Fibroblast of skin of scalp (primary cell): ENCODE measurements at places on chromosomes 7 and 10.

DNA sequence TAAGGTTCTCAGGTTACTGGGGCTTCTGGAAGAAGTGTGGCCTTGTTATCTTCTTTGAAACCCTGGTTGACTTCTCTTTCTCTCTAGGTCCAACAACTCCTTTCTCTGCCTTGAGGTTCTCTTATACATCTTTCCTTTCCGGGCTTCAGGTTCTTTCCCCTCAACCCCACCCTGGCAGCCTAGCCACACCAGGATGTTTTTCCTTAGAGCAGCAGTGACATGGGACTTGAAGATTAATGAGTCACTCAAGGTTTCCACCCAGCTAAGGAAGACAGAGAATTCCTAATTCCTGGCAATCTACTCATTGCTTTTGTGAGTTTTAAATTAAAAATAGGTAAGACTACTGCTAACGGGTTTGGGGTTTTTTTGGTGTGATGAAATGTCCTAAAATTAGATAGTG lies 121.8 kb upstream of the HPS1 start:
- no peak for DNase-seq

DNA sequence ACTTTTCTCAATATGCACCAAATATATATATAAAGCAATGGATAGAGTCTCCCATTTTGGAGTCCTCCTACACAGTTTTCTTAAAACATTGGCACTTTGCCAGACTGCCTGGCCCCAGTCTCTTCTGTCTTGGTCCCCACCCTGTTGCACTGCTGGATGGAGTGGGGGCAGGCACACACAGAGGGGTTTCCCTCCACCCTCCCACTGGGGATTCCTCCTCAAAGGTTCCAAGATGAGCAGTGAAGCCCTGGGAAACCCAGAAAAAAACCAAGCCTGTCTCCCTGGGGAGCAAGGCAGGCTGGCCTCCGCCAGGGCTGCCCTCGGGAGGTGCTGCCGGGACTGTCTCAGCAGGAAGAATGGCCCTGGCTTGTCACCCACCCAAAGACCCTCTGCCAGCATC lies 68.0 kb downstream of the SH3PXD2A start:
- DNase-seq = no peak

GRCh38 chr10:110863361-110863760 lies 8.4 kb upstream of the PDCD4 start:
- DNase-seq = no peak

GRCh38 chr10:102906507-102906906 lies 11.6 kb upstream of the CNNM2 start:
- DNase-seq = no peak

- peak; percentile 97 for DNase-seq
Measured at GRCh38 chr10:89351780-89352597, 24.2 kb downstream of the IFIT3 start.

- no peak for DNase-seq
Measured at GRCh38 chr7:106878748-106879439, 13.8 kb downstream of the PIK3CG start.

GRCh38 chr7:15925608-15926007 lies 239.1 kb upstream of the MEOX2 start:
- no peak for DNase-seq

- peak; percentile 57 for DNase-seq
Measured at GRCh38 chr7:131026297-131027000, 292.4 kb upstream of the KLF14 start.

GRCh38 chr7:95960706-95961244 lies 188.4 kb downstream of the DYNC1I1 start:
- no peak for DNase-seq

- no peak for DNase-seq
Measured at GRCh38 chr10:104032144-104032775, 53.4 kb downstream of the COL17A1 start.

DNA sequence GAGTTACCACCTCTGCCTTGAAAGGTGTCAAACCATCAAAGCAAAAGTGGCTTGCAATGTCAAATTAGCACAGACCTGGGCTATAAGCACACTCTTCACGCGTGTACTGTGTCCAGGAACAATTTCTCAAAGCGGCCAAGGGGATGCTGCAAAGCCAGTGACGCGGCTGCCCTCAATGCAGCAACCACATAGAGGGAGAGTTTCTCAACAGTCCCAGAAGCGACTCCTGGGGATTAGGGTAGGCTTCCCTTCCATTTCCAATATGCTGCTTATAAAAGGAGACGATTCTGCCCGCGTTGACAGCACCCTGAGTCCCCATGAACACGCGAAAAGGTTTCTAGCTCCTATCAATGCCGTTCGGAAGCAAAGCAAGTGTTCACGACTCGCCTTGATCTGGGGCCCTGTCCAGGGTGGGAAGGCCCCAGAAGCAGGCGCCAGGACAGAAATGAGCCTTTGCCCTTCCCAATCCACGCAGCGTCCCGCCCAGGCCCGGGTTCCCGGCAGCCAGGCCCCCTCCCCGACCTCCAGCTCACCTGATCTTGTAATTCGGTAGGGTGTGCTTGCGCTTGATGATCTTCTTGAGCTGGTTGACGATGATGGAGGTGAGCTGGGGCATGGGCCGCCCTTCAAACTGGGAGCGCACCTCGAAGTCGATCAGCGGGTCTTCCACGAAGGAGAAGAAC lies 1.3 kb downstream of the PDZD8 start:
- peak; percentile 58 for DNase-seq

DNA sequence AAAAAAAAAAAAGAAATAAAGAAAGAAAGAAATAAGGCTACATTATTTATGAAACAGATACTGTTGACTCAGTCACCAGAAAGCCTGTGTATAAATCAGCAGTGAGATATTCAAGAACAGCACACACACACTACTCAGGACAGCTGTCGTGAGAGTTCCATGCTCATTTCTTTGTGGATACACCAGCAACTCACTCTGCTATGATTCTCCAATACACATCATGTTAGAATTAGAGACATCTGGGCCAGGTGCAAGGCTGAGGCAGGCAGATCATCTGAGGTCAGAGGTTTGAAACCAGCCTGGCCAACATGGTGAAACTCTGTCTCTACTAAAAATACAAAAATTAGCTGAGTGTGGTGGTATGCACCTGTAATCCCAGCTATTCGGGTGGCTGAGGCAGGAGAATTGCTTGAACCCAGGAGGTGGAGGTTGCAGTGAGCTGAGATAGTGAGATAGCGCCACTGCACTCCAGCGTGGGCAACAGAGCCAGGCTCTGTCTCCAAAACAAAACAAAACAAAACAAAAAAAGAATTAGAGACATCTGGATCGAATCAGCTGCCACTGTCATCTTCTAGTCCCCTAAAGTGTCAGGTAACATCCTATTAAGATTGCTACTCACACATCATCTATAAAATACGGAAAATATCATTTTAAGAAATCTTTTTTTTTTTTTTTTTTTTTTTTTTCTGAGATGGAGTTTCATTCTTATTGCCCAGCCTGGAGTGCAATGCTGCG lies 11.2 kb upstream of the NUPR2 start:
- DNase-seq = no peak

- no peak for DNase-seq
Measured at GRCh38 chr7:95405800-95406199, 9.6 kb upstream of the PON3 start.

DNA sequence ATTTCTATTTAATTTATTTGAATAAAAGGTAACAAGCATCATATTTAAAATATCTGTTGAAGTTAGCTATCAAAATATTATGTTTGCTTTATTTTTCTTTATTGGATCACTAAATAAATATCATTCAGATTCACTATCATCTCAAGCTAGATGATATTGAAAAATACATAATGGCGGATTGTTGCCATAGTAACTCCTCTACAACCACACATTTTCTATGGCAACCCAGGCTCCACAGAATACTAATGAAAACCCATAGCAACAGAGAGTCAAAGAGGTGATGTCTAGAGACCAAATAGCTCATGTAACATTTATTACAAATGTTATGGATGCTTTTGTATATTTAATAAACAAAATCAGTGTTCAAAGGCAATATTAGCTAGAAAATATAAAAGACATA lies 148.9 kb upstream of the CDK1 start:
- no peak for DNase-seq

DNA sequence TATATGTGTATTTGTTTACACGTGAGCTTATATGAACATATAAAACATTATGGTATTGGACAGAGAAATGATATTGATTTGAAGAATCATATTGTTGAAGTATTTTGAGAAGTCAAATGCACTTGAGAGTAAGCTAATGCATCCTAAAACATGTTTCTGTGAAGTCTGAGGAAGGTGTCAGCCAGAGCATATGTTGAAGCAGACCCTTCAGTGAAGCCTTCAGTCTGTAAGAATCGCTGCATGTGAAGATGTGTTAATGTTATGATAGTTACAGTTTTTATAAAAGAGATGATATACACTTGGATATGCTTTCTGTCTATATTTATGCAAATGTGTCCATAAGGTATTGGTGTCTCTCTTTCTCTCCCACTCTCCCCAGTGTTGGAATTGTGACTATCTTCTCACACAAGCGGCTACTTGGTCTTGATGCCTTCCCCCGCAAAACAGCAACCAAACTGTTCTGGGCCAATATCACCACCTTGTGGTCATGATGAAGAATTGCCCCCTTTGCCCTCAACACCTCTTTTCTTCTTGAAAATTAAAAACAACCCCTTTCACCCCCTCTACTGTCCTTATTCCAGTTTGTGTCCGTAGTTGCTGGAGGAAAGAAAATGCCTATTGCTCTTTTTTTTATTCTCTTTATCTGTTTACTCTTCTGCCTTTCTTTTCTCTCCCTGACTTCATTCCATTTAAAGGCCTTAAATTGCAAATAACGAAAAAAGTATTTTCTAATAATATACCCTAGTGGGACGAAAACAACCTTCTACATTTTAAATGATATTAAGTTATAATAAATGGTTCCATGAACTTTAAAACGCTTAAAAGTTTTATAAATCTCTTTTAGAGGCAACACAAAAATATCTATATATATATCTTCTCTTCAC lies 64.9 kb downstream of the IKZF1 start:
- no peak for DNase-seq

DNA sequence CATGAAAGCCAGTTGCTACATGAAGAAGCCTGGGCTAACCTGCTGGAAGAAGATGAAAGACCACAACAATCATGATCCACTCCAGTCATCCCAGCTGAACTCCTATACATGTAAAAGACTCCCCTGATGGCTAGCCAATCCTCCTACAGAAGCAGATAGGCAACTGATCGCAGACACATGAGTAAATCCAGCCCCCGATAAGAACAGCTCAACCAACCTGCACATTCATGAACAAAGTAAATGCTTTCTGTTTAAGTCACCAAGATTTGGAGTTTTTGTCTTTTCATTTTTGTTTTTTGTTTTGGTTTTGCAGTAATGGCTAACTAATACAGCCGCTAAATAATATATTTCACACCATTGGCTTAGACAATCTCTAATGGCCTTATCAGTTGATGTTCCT lies 53.7 kb downstream of the PRLHR start:
- DNase-seq = no peak

DNA sequence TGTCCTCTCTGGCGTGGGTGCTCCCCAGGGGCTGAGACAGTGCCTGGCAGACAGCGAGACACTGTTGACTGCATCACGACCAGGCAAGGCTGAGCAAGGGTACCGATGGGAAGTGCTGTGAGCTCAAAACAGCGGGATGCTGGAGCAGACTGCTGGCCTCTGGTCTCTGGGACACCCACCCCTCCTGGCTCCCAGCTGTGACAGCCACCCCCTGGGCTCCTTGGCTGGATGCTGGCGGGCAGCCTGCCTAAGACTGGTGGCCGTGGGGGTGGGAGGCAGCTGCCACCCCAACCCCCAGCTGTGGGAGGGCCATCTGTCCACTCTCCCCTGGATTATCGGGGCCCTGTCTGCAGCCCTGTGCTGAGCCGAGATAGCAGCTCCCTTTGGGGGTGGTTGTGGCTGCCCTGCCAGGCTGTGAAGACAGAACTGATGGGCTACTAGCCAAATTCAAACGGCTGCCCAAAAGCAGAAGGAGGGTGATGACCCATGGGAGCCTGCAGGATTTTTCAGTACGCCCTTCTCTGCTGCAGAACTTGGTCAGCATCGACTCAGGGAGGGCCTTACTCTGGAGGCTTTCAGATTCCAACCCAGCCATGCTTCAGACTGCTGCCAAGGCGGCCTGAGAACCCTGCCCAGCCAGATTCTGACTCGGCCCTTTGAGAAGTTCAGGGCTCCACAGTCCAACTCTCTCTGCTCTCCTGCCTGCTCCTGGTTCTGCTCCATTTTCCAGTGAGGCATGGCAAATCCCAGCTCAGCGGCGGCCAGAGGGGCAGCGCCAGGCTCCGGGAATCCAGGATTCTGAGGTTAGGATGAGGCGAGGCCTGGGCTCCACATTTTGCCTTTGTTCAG lies 125.3 kb downstream of the NEURL1 start:
- no peak for DNase-seq

DNA sequence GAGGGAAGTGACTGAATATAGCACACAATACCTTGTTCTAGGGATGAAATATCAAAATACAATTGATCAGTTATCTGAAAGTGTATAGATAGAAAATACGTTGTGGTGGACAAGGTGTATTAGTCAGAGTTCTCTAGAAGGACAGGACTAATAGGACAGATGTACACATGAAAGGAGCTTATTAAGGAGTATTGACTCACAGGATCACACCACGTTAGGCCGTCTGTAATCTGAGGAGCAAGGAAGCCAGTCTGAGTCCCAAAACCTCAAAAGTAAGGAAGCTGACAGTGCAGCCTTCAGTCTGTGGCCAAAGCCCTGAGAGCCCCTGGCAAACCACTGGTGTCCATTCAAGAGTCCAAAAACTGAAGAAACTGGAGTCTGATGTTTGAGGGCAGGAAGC lies 406.1 kb downstream of the MDFIC start:
- no peak for DNase-seq

GRCh38 chr10:5951167-5951711 lies 26.1 kb downstream of the IL15RA start:
- DNase-seq = peak; percentile 41

DNA sequence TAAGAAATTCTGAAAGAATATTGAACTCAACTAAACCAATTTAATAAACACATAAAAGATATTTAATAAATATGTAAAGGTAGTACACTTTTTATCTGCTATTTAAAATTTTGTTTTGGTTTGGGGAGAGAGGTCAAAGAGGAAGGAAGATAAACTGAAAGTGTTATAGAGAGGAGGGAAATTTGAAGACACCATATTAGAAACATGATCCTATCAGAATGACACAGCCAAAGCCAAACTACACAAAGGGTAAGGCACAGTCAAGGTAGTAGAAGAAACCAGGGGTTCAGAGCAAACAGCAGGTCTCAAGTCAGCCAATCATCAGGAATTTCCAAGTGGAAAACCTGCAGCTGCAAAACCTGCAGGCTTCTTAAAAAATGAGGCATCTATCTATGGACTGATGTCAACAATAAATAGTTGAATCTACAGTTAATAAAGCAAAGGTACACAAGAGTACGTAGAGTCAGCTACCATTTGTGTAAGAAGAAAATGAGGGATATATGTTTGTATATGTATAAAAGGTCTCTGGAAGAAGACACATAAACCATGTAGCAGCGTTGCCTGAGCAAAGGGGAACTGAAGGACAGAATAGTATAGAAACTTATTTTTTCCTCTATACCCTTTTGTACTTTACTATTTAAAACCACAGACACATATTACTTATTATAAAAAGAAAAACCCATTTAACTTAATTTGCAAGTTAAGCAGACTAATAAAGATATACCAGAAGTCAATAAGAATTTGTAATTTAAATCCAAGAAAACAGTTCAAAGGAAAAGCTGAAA lies 10.0 kb downstream of the ZNF800 start:
- DNase-seq = no peak

GRCh38 chr7:15998617-15999016 lies 312.1 kb upstream of the MEOX2 start:
- DNase-seq = no peak
